NCI-H748 treated with DMSO at 0.1 percent for 48 hours (cell line): ENCODE measurements at places on chromosomes 16 and 17.

DNA sequence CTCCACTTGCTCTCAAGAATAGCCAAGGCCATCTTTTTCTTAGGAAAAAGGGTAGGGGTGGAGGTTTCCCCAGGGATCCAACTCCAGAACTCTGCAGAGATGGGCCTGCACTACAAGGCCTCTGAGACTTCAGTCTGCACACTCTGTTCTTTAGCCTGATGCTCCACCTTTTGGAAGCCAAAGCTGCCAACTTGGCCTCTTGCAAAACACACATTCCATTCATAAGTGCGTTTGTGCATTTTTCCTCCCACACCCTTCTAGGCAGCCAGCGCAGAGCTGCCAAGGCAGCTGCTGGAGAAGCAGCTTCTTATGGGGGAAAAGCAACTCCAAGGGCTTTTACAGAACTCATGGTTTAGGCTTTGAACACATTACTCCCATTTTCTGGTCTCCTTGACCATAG, 45.3 kb downstream of the REXO5 start:
- DNase-seq = no peak

GRCh38 chr17:82375359-82376041, 3.9 kb downstream of the UTS2R start:
- no peak for DNase-seq

DNA sequence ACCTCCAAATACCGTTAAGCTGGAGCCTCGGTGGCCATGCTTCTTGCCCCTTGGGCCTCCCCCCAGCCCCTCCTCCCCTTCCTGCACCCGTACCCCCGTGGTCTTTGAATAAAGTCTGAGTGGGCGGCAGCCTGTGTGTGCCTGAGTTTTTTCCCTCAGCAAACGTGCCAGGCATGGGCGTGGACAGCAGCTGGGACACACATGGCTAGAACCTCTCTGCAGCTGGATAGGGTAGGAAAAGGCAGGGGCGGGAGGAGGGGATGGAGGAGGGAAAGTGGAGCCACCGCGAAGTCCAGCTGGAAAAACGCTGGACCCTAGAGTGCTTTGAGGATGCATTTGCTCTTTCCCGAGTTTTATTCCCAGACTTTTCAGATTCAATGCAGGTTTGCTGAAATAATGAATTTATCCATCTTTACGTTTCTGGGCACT, 928 bp downstream of the HBA1 start:
- peak; percentile 97 for DNase-seq

- no peak for DNase-seq
Observed at GRCh38 chr17:75476752-75477489, 20.5 kb downstream of the TMEM94 start.

GRCh38 chr16:57406881-57407280, 2.3 kb downstream of the CCL17 start:
- DNase-seq = no peak

DNA sequence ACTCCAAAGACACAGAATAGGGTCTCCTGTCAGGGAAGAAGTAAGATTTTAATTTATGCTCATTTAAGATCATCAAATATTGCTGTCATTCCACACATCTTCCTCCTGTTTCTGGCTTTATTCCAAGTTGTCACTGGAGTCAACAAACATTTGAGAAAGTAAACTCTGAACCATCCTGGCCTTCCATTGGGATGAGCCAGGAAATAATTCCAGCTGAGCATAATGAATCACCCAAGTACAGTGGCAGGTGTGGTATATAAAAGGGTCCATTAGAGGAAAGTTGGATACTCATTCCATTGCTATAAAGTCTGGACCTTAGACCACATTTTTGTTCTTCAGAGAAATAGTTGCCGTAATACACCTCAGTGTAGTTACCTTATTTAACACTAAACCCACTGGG, 246.1 kb downstream of the SLC39A11 start:
- no peak for DNase-seq

DNA sequence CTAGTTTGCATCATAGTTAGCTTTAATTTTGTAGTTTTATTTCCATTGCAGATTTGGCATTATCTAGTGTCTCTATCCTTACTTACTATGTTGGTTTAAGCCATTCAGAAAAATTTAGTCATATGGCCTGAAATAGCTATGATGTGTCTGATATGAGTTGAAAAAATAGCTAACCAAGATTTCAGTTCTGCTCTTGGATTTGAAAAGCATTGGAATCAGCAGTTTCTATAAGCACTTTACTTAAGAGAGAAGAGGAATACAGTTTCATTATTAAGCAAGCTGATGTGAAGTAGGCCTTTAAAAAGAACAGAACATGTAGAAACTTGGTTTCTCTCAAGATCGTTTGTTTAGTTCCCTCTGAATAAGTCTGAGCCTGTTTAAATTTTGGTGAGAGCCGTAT, 25.9 kb downstream of the LPCAT2 start:
- DNase-seq = no peak

DNA sequence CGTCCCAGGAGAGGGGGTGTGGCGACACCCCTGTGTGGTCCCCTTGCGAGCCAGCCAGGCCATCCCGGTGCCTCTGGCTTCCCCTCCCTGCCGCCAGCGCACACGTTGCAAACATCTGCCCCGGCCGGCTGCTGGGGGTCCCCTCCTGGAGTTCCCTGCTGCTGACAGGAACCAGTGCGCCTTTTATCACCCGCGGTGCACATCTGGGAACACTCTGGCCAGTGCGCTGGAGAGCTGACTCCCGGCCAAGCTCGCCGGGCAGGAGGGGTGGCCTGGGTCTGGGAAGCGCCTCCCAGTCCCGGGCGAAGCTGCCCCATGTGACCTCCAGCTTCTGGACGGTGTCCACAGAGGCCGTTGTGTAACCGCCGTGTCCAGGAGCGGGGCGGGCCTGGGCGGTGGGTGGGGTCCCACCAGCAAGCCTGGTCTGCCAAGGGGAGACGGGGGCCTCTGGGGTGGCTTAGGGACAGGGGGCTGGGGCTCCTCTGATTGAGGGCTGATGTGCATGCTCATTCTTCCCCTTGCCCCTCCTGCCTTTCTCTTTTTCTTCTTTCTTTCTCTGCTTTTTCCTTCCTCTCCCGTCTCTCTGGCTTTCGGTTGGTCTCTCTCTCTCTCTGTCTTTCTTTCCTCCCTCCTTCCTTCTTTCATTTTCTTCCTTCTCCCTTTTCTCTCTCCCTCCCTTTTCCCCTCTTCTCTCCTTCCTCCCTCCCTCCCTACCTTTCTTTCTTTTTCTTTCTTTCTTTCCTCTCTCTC, 25.2 kb upstream of the CIBAR2 start:
- DNase-seq = no peak

DNA sequence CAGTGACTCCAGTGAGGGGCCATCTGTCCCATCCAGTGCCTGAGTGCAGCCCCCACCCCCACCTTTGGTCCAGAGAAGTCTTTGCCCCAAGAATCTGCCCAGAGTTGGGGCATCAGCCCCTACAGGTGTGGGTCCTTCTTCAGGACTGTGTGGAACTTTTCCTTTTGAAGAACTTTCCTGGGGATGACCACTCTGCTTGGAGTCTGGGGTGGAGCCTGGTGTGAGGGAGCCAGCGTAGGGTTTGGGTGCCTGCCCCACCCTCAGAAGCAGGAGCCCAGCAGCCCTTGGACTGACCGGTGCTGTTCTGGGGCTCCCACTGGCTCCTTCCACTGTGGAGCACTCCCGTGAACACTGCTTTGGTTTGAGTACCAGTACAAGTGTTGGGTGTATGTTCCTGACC, 19.3 kb downstream of the MPRIP start:
- no peak for DNase-seq

DNA sequence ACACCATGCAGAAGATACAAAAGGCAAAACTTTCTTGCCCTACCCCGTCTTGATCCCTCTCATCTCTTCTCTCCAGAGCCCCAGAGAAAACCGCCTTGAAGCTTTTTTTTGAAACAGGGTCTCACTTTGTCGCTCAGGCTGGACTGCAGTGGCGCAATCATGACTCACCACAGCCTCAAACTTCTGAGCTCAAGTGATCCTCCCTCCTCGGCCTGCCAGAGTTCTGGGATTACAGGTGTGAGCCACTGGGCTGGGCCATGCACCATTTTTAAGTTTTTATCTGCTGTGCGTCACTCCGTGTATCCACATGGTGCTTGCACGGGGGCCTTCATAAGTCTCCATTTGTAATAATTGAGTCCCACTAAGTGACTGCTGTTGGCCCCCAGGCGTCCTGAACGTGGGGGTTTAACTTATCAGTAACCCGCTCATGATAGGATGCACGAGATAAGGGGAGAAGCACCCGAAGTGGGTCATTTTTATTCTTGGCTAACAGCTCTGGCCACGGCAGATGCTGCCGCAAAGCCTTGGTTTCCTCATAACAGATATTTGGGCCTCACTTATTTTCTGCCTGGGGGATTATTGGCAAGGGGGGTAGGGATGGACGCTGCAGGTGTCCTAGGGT, 8.6 kb downstream of the DNAH17 start:
- no peak for DNase-seq

DNA sequence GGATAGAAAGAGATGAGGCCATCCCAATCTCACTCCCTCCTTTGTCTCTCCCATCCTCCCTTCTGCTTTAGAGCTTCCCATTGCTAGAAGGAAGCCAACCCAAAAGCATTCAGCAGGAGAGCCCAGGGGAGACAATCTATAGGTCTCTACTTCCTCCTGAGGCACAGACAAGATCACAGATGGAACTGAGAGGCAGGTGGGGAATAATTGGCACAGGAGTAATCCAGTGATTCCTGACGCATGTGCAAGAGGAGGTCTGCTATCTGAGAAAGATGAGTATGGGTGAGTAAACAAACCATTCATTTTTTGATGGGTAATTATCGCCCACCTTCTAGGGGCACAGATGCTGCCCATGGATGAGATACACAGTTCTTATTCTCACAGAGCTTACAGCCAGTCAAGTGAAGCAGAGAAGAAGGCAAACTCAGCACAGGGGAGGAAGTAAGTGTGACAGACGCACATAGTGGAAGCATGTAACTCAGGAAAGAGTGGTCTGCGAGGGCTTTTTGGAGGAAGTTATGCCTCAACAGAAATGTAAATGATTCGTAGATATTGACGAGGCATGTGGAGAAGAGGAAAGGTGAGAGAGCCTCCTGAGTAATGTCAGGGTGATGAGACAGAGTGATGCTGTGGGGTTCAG, 88.9 kb upstream of the HLF start:
- no peak for DNase-seq

DNA sequence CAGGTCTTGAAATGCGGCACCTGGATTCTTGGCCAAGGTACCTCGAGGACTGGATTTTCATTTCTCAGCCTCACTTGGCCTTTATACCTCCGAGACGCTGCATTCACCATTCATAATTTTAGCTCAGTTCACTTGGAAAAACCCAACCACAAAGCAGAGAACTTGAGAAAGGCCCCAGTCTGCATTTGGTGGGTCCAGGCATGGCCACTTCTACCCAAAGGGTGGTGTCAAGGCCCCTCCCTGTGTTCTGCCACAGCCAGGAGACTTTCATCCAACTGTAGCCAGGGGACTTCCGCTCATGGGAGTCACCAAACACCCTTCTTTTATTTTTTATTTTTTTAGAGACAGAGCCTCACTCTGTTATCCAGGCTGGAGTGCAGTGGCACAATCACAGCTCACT, 14.7 kb upstream of the TVP23A start:
- DNase-seq = no peak

DNA sequence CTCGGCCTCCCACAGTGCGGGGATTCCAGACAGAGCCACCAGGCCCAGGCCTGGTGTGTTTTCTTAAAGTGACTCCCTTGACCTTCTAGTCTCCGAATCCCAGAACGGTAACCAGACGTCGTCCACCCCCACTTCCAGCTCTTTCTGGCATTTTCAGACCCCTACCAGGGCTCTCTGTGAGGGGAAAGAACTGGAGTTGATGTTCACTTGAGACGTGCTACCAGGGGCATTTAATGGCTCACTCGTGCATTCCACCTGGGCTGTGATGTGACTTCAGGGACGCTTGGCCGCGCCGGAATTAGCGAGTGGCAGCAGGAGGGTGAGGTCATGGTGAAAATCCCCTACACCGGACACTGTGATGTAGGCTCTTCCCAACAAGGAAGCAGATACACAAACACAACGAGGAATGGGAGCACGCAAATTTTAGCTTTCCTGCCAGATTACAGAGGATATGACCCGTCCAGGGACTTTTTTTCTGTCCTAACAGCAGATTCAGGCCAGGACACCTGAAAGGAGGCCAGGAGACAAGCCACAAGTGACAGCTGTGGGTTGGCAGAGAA, 1.1 kb upstream of the GNA13 start:
- no peak for DNase-seq

DNA sequence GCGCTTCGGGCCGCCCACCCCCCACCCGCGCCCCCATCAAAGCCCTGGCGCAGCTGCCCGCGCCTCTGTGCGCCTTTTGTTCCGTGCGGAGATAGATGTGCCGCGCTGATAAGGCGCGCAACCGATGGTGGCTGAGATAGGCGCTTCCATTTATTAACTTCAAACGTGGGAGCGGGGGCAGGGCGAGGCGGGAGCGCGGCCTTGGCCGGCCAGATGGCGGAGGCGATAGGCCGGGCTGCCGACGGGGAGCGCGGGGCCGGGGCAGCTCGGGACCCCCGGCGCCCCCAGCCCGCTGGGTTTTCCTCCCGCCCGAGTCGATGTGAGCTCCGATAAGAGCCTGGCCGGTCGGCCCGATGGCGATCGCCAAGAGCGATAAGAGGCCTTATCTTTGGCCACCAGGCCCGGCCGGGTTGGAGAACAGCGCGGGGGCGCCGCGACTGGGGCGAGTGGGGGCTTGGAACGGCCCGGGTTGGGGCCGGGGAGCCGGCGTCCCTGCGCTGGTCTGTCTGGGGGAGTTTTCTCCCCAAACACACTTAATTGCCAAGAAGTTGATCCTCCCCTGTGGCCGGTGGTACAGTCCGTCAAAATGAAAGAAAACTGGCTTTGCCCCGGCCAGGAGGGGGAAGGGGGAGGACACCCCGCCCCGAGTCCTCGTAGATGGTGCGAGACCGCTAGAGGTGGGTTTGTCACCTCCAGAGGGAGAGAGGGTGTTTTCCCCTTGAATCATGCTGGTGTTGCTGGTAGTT, 2.7 kb downstream of the ZFPM1 start:
- DNase-seq = no peak

DNA sequence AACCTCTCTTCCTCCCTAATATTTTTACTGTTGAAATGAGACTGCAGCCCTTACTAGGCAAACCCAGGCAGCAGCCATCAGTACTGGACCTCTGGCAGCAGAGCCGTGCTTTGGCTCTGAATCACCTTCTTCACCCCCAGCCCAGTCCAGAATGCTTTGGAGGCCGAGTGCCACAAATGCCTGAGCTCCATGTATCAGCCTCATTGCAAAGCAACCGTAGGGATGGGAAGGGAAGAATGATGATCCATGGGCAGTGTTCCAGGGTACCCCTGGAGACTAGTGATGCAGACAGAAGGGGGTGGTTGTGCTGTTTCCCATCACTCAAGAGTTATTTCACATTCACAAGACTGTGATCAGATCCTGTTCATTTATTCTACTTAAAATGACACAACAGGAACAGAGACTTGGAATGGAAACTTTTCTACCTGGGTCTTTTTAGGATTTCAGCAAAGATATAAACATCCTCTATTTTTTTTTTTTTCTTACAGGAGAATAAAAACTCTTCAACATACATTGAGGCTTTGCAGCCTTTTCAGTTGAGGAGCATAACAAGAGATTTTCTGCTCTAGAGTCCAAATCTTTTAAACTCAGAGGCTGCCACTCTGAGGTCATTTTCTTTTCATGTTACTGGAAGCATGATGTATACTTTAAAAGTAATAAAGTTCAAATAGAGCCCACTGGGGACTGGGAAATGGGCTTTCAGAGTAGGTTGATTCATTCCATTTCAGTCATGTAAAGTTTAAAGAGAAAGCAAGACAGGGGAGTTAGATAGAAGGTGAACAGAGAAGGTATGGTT, 138.3 kb downstream of the KCNJ2 start:
- no peak for DNase-seq

GRCh38 chr17:6160911-6161855, 91.0 kb downstream of the WSCD1 start:
- no peak for DNase-seq

- DNase-seq = no peak
Observed at GRCh38 chr17:74639704-74640151, 16.2 kb upstream of the CD300E start.
